Pancreas (tissue), 10 donors: ENCODE measurements at places on chromosomes 7 and 10. TPM values are rescaled to one million over a fixed set of nuclear protein-coding genes. Genes with fewer than 3 reads are reported as not detected.

- no peak for DNase-seq
Observed at GRCh38 chr7:15236952-15237351, 324.9 kb downstream of the AGMO start.

- no peak for DNase-seq
Observed at GRCh38 chr10:77380191-77380590, 257.4 kb downstream of the KCNMA1 start.

- DNase-seq, result no peak
Observed at GRCh38 chr7:113394856-113395255, 276.5 kb upstream of the SMIM30 start.

FOXI2 gene
- total RNA-seq, result 0.06 TPM

RAMP3 gene
- 6.9 TPM for total RNA-seq

- no peak for DNase-seq
Observed at GRCh38 chr10:104033966-104034365, 51.7 kb downstream of the COL17A1 start.

DNA sequence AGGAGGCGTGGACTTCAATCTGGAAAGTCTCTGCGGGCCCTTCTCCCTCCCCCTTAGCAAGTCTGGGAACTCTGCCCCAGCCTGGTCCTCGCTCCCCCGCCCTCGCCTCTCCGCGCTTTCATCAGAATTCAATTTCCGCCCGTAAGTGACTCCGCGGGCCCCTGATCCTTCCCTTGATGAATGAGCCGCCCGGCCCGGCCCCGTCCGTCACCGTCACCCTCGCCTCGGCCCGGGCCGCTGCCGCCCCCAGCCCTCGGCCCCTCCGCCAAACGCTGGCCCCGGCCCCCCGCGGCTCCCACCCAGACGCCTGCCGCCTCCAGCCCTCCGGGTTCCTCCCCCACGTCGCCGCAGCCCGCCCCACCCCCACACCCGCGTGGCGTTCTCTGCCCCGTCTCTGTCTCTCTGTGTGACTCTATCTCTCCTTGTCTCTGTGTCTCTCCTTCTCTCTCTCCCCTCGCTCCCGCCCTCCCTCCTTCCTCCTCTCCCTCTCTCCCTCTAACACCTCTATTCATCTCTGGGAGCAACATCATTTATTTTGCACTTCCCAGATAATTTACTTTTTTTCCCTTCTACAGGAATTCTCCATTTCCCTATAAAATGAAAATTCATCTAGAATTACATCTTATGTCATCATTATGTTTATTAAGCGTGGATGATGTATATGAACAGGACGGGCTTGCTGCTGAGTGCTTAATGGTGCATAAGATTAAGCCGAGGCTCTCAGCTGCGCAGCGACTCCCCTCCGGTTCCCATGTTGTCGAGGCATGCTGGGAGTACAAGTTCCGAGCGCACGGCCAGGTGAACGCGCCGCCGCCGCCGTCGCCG, 91.2 kb upstream of the PAX2 start:
- no peak for DNase-seq

SFXN3 gene
- 14.3 TPM for total RNA-seq

ASB10 gene
- total RNA-seq, result not detected

GRCh38 chr7:523347-524336, 4.0 kb upstream of the PDGFA start:
- DNase-seq, result no peak

GRCh38 chr7:55065079-55065478, 46.3 kb downstream of the EGFR start:
- no peak for DNase-seq

- DNase-seq, result no peak
Observed at GRCh38 chr10:13247784-13248183, 13.6 kb upstream of the UCMA start.

AQP1 gene
- 206 TPM for total RNA-seq

GRCh38 chr7:23333671-23334246, 34.6 kb downstream of the MALSU1 start:
- no peak for DNase-seq

DNA sequence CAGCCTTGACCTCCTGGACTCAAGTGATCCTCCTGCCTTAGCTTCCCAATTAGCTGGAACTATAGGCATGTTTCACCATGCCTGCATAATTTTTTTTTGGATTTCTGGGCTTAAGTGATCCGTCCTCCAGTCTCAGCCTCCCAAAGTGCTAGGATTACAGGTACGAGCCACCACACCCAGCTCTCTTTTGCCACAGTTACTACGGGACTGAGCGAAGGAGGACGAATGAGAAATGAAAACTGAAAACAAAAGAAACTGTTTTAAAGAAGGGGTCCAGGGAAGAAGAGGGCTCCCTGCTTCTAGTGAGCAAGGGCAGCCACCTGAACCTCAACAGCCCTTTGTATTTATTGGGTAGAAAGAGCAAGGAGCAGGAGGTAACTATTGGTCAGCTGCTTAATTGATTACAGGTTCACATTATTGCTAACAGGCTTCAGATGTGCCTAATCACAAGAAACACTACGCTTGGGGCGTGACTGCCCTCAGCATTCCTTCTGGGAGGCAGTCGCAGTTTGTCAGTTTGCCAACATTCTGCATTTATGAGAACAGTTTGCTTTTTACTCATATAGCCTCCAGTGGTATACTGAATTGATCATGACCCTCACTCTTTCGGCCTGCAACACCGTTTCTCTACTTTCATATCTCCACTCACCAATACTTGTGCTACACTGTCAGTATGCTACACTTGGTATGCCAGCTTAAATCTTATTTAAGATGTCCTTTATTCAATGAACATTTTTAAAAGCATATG, 676.8 kb downstream of the DNAJB9 start:
- no peak for DNase-seq
